Activated T-cell treated with anti-CD3 and anti-CD28 coated beads for 48 hours (primary cell): ENCODE measurements at places on chromosomes 2 and 18.

DNA sequence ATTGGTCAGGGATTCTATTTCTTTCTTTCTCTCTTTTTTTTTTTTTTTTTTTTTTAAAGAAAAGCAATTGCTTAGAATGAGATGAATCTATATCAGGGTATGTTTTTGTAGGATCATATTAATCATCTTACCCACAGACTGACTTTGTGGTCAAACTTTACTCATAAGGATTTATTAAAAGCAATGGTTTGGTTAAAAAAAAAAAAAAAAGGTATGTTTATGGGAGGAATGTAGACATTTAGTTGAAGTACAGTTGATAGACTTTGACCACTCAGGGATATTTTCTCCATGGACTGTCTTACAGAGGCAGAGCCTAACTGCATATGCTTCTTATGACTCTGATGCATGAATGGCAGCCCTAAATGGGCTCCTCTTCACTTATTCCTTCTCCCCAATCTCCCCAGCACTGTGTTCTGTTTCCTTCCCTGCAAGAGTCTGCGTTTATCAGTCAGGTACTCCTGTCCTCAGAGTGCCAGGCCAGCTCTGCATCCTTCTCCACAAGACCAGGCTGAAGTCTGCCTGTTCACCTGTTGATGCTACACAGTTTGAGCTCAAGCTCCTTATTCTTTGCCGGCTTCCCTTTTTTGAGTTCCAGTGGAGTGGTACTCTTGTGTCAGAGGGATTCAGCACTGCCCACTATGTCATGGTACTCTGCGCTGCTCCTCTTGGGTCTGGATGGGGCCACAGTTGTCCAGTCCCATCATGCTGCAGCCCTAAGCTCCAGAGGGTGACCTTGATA is 24.3 kb downstream of the CRIM1 start:
- no peak for DNase-seq

DNA sequence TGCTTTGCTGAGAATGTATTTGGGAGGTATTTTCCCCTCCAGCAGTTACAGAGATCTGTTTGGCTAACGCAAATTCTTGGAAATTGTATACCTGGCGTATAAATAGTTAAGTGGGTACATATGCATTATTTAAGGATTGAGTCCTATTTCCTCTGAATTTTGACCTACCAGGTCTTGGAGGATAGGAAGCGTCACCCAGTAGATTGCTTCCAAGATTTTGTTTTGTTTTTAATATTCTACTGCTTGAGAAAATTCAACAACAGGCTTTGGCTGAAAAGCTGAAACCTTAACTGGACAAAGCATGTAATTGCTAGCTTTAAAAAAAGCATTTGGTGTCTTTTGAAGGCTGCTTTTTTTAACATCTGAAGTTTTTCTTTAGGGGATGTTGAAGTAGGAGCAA is 150.1 kb downstream of the WDSUB1 start:
- DNase-seq: no peak

GRCh38 chr2:217277646-217278398 is 418.0 kb upstream of the TNP1 start:
- no peak for DNase-seq

DNA sequence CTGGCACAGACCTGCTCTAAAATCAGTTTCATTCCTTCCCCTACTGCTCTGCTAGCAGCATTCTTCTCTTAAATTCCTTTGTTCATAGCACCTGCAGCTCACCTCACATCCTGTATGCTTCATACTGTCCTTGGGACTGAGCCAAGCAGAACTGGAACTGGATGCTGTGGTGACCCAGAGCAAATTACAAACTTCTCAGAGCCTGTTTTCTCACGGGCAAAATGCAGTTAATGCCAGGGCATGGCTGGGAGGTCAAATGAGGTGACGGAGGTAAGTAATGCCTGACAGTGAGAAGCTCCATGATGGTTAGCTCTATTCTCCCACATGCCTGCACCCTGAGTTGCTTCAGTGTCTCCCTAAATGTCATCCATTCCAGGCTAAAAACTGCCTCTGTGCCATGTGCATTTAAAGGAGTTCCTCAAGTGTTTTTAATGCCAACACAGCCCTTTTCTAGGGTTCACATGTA is 29.7 kb downstream of the C2orf42 start:
- no peak for DNase-seq

DNA sequence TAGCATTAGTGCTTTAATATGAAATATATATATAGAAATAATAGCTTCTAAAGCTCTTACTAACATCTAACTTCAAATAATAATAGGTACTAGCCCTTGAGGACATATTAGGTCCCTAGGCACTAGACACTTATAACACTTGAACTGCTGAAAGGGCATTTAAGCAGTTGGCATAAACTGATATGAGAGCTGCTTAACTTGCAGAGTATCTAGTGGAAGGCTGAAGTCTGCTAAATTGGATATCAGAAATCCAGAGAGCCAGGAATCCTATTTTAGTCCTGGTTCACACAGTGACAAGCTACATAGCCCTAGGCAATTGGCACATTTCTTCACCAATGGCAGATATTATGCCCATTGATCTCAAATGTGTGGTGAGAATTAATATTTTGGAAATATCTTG is 326.9 kb upstream of the UBE2E3 start:
- no peak for DNase-seq

DNA sequence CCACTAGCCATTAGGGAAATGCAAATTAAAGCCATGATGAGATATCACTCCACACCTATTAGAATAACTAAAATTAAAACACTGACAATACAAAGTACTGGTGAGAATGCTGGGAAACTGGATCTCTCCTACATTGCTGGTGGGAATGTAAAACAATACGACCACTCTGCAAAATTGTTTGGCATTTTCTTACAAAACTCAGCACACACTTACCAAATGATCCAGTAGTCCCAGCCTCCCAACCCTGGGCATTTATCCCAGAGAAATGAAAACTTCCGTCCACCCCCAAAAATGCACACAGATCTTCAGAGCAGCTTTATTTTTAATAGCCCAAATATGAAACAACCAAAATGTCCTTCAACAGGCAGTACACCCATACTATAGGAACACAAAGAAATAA is 8.9 kb upstream of the TMSB10 start:
- no peak for DNase-seq

DNA sequence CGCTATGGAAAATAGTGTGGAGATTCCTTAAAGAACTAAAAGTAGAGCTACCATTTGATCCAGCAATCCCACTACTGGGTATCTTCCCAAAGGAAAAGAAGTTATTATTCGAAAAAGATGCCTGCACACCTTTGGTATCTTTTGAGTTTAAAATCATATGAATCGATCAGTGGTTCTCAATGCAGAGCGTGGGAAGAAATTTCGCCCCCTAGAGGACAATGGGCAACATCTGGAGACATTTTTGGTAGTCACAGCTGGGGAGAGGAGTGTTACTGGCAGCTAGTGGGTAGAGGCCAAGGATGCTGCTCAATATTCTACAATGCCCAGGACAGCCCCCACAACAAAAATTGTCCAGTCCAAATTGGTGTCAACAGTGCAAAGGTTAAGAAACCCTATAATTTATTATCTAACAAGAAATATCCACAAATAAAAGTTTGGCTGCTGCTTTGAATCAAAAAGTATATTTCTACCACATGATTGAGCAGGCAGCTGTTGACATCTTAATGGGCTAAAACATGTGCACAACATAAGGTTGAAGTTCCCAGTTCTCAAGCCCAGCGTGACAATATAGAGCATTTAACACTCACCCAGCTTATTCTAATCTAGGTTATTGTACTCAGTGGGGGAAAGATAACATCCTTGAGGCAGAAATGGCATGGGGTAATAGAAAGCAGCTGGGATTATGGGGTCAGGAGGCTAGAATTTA is 425.7 kb downstream of the LRATD1 start:
- no peak for DNase-seq

DNA sequence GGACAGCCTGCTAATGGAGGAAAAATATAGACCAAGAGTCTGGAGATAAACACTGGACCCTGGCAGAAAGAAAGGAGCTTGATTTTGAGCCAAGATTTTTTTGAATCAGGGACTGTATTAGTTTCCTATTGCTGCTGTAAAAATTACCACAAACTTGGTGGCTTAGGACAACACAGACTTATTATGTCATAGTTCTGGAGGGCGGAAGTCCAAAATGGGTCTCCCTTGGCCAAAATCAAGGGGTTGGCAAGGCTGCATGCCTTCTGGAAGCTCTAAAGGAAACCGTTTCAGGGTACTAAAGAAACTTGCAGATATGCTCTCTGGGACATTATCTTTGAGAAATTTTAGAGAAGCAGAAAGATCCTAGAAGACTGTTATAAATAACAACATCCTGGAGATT is 140.1 kb downstream of the BABAM2 start:
- DNase-seq: no peak

DNA sequence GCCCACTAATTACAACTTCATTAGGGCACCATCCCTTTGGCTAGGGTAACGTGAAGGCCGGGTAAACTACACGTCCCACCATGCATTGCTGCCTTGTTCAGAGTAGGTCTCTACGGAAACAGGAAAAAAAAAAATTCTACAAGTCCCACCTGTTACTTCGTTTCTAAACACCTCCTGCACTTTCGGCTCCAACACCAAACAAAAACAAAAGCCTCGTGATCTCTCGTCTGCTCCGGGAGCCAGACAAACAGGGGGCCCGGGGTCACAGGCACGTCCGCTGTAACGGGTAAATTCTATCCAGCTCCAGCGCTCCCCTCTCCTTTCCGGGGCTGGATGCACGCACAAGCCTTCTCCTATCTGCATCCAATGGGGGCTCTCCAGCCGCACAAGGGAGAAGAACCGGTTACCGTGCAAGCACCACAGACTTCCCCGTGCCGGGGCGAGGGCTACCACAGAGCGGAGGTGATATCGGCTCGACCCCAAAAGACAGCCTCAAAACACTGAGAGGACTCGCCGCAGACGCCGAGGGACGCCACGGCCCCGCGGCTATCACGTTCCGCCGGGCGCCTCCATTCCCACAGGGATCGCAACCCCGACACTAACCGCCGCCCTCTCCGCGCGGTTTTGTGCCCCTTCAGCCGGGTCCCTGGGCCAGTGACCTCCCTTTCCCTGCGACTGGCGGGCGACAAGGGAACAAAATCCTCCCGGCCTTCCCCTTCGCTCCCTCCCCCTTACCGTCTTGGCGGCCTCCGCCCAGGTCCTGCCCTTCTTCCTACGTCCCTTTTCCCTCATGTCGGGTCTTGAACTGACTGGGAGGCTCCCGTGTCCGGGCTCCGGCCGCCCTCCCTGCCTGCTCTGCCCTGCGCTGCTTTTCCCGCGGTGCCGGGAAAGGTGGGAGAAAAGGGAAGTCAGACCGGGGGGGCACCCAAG is 591 bp downstream of the ASXL2 start:
- peak; percentile 25 for DNase-seq

DNA sequence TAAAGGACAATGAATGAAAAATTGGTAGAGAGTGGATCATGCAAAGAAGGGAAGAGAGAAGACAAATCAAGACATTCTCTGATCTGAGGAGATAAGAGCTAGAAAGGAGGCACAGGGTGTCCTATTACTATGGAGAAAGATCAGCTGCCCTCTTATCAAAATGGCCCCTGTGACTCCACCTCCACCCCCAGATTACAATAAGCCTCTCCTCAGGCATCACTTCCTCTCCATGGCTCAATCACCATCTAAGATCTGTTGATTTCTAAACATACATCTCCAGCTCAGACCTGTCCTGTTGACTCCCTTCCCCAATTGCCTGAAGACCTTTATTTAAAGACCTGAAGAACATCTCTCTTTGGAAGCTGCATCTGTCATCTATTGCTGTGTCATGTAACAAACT is 43.2 kb downstream of the SP100 start:
- no peak for DNase-seq

- DNase-seq: no peak
Observed at GRCh38 chr2:216539791-216540241, 41.2 kb downstream of the RPL37A start.

DNA sequence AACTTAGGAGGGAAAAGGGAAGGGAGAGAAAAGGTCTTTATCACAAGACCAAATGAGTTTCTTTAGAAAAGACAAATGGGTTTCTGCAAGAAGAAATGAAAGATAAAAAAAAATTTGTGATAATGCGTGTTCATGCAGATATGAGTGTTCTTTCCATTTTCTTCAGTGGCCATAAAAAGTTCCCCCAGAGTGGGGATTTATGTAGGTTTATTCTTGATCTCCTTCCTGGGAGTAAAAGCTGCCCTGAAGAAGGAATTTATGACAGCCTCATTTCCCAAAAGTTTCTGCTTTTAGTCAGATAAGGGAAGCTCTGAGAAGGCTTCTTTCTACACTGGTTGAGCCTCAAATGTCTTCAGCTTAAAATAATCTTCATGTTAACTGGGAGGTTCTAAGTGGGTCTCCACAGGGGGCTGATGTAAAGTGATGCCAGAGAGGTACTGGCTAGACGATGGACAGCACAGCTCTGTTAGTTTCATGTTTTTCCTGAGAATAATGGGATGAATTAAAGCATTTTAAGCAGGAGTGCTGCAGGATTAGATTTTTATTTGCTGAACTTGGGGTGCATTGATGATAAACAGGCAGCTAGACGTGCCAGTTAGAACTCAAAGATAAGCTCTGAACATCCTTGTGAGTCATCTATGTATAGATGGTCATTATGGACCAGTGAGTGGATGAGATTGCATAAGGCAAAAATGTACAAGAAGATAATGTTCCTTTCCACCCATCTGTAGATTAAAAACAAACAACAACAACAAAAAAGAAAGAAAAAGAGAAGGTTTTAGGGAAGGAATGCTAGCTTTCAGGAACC is 99.4 kb upstream of the MSH2 start:
- DNase-seq: no peak

DNA sequence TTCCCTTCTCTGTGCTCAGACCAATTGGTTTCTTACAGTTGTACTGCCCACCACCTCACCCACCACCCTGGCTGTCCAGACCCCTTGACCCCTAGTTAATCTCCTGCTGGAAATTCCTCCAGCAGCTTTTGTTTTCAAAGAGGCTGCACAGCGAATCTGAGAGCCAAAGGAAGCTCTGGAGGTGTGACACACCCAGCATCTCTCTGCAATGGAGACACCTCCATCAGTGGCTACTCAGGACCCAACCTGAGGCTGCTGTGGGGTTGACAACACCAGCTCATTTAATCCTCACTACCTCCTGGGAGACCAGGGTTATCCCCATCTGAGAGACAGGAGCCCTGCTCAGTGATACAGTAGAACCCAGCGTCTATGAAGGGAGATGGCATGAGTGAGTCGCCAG is 86.4 kb downstream of the BIN1 start:
- no peak for DNase-seq

GRCh38 chr18:70377317-70377799 is 88.5 kb downstream of the SOCS6 start:
- no peak for DNase-seq

GRCh38 chr2:56681659-56682396 is 498.0 kb downstream of the CCDC85A start:
- DNase-seq: no peak

DNA sequence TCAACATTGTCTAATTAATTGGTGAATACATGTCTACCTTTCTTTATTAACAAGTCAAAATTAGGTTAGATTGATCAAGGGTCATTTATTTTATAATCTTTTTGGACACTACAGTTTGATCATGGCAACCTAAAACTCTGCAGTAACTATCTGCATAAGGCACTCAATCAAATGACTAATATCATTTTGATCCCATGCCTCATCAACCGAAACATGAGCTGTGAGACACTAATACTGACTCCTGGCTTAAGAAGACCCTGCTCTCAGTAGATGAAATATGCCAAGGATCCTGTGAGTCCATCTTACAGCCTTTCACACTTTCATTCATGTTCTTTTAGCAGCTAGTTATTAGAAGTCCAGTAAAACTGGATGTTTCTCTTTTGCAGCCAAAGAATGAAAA is 169.4 kb upstream of the CAVIN2 start:
- DNase-seq: no peak
